ENCODE measurements at places on chromosomes 1 and 21. TPM values are rescaled to one million over a fixed set of nuclear protein-coding genes. Genes with fewer than 3 reads are reported as not detected.

DNA sequence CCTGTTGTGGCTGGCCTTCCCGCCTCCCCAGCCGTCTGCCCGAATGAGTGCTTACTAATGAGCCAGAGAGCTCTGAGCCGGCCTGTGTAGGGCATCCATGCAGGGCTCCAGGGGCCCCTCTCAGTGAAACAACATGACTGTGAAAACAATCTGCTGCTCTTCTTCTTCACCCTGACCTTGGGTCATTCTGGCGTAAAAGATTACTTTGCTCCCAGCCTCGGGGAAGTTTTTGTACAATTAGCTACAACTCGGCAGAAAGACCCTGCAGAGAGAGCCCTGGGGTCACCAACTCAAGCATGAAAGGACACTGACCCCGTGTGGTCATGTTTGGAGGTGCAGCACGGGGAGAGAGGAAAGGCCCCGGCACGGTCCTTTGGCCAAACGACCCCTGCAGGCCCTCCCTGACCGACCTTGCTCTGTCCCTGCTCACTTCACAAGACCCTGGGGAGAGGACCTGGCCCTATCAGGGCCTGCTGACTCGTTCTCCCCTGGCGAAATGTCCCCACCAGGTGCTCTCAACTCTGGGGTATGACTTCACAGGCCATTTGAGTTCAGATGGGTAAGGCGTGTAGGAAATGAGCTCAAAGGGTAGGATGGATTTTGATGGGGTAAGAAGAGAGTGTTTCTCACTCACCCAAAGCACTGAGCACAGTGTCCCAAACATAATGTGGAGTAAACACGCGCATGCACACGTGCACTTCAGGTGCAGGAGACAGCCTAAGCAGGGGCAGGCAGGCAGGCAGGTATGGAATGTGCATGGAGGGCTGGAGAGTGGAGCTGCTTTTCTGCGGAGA lies 22.9 kb upstream of the FAM20B start:
- peak; percentile 63 for DNase-seq

- no peak for DNase-seq
These were observed 11.5 kb downstream of the ADAMTSL4 start for GRCh38 chr1:150560576-150561253.

The FBLIM1 gene
- 363 TPM for total RNA-seq

DNA sequence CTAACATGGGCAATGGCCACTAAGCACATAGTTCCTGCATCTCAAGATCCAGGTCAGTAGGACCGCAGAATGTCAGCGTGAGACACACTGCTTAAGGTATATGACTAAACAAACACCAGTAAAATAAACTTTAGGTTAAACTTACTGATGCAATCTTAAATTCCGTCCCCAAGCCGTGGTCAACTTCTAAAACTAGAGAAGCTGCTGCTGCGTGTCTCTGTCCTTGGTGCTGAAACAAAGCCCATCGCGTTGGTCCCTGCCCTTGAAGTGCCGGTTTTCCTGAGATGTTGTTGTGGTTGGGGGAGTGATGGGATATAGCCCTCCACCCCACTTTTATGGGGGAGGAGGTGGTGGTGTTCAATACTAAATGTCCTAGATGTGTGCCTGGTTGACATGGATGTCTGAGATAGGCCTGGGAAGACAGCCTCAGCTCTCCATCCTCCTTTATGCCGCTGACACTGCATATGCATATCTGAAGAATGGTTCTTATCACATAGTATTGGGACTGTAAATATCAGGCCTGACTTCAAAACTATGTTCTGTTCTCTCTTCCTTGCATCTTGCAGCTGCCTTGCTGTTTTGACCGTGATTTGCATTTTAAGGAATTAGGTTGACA lies 72.0 kb upstream of the KCNA3 start:
- peak; percentile 51 for DNase-seq

- peak; percentile 81 for DNase-seq
These were observed 9.8 kb downstream of the ADAMTSL4 start for GRCh38 chr1:150558761-150559655.

DNA sequence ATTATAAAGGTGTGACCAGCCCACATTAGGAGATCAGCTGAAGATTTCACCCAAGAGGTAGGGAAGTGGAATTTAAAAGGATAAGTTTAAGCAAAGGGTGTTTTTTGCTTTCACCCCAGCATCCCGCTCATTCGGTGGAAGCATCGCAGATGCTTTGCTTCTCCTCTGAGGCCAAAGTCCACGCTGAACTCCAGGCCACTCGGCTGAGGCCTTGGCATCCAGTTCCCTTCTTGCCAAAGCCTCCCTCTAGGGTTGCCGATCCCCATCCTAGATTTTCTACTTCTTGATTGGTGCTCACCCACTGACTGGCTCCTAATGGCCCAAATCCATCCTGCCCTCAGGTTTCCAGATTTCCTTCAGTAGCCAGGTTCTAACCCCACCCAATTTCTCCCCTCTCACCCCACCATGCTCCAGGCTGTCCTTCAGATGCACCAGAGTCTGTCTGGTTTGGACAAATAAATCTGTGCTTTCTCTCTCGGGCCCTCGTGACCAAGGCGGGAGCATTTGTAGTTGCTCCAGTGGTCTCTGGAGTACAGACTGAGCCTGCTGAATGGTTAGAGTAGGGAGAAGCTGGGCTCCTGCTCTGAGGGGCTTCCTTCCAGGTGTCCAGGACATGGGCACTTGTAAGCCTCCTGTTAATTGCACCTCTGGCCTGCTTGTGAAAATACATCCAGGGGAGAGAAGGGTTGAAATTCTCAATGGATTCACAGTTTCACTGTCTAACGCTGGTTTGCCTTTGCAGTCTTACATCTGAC lies 193.2 kb downstream of the C1orf94 start:
- no peak for DNase-seq

- DNase-seq = no peak
These were observed 19.9 kb downstream of the FOXO6 start for GRCh38 chr1:41380979-41381691.

GRCh38 chr1:238916828-238917227 lies 469.5 kb upstream of the CHRM3 start:
- no peak for DNase-seq

DNA sequence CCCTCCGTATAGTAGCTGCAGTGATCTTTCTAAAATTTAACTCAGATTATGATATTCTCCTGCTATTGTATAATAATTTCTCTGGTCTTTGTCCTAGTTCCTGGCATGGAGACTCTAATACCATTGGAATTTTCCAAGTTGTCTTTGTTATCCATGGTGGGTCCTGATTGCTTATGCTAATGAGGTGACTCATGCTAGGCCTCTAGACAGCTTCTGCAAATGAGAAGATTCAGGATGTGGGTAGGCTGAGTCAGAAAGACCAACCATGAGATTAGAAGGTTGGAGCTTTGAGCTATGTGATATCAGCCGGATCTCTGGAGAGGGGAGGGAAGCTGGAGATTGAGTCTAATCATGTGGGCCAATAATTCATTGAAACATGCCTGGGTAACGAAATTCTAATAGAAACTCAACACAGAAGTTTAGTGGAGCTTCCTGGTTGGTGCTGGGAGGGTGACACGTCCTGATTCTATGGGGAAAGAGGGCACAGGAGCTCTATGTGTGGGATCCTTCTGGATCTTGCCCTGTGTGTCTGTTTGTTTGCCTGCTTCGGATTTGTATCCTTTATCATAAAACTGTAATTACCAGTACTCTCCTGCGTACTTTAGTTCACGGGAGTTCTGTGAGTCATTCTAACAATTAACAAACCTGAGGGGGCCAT lies 73.2 kb upstream of the CNIH3 start:
- peak; percentile 96 for DNase-seq

- DNase-seq = no peak
These were observed 656.1 kb downstream of the KIF26B start for GRCh38 chr1:245810789-245811337.

The GNB1 gene
- 529 TPM for total RNA-seq

- no peak for DNase-seq
These were observed 184.9 kb downstream of the ZC3H11B start for GRCh38 chr1:219427989-219428388.

The HHAT gene
- 2.4 TPM for total RNA-seq

DNA sequence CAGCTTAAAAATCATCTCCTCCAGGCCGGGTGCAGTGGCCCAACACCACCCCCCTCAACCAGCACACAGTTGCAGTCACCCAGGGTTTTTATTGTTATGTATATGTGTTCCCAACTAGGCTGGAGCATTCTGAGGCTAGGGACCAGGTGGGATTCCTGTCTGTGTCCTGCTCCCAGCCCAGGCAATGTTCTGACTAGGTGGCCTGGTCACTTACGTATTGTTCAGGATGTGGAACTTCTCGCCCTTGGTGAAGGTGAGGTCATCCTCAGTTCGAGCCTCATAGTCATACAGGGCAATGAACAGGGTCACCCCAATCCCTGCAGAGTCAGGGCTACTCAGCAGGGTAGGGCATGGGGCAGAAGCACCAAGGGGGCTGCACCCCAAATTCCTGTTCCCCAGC lies 12.2 kb downstream of the FGR start:
- no peak for DNase-seq

The ILDR2 gene
- not detected for total RNA-seq

DNA sequence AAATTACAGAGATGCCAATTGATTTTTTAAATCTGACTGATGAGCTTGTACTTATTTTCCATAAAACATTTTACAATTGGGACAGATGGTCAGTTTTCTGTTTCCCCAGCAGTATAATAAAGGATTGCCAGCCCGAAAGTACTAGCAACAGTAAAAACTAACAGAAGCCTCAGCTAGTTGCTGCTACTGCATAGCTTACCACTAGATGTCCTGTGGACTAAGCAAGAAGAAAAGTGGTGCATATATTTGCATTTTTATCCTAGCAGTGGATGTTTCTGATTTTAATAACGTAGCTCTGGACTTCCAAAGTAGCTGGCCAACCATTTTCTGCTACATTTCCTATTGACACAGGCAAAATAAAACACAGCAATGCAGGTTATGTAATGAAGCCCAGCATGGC lies 241.5 kb downstream of the BARHL2 start:
- DNase-seq = no peak

- DNase-seq = no peak
These were observed 378.9 kb downstream of the KCNH1 start for GRCh38 chr1:210754878-210755665.

DNA sequence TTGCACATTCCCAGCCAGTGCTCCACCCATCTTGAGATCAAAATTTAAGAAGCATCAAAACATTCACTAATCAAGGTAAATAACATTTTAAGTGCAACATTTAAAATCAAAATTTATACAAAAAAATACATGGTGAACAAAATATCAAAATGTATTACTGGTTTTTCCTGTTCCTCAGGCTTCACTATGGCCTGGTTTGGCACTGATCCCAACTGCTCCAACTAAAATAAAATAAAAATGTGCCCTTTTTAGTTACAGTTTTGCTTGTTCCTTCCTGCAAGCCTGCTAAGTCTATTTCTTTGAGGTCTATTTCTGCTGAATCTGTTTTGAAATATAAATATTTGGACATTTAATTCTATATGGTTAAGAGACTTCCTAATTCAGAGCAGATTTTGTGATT lies 54.9 kb downstream of the ADAMTS1 start:
- no peak for DNase-seq

The DIO1 gene
- total RNA-seq = not detected

- no peak for DNase-seq
These were observed 244.3 kb upstream of the NRIP1 start for GRCh38 chr21:15309022-15309590.

Measured in endothelial cell of umbilical vein (primary cell).